ENCODE measurements at places on chromosomes 5 and 9.

DNA sequence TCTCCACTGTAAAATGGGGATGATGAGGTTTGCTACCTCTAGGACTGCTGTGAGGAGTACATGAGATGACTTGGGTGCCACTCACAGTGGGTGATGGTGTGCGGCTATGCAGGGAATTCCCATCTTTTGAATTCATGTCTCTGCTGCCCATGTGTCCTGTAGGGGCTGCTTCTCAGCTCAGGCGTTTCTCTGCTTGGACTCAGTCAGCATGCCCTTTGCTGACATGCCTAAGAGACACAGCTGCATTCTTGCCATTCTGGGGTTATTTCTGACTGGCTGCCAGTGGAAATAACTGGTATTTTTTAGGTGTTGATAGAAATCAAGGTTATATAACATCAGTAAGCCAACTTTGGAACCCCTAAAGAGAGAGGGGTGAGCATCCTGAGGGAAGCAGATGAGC lies 24.3 kb upstream of the XPA start:
- H3K4me1 ChIP-seq: peaks cover 2% of the 10 kb centered on the region
- no peaks in the 10 kb centered on the region for H3K36me3 ChIP-seq
- H3K4me3 ChIP-seq: no peak overlapping the region
- H3K27me3 ChIP-seq: peaks cover 32% of the 10 kb centered on the region
- no peak for DNase-seq

DNA sequence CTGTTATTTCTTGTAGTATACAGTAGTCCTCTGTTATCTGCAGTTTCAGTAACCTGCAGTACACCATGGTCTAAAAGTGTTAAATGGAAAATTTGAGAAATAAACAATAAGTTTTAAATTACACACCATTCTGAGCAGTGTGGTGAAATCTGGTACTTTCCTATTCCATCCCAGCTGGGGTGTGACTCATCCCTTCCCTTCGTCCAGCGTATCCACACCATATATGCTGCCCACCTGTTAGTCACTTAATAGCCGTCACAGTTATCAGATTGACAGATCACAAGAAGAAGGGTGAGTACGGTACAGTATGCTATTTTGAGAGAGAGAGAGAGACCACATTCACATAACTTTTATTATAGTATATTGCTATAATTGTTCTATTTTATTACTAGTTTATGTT lies 28.9 kb downstream of the FAM151B start:
- no peak overlapping the region for H3K4me3 ChIP-seq
- peaks cover 5% of the 10 kb centered on the region for H3K27me3 ChIP-seq
- H3K27ac ChIP-seq: no peak overlapping the region
- no peak for DNase-seq
- no peaks in the 10 kb centered on the region for H3K36me3 ChIP-seq

GRCh38 chr9:17401858-17402257 lies 177.0 kb upstream of the SH3GL2 start:
- H3K36me3 ChIP-seq: no peaks in the 10 kb centered on the region
- H3K4me1 ChIP-seq: no peaks in the 10 kb centered on the region
- no peak overlapping the region for H3K27ac ChIP-seq
- no peak for DNase-seq
- H3K4me3 ChIP-seq: no peak overlapping the region

DNA sequence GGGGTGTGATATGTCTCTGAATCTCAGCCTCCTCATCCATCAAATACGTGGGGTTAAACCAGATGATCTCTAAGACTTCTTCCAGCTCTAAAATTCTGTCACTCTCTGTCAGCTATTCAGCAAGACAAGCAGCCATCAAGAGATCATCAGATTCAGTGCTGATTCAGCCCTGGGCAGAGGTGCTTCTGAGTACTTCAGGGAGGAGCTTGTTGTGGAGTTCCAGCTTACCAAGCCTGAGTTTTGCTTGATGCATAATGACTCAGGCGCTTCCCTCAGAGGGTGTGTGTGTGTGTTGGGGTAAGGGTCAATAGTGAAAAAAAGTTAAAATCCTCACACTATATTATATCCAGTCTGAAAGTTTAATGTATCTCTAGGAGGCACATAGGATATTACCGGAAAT lies 29.6 kb upstream of the TAF1L start:
- no peak overlapping the region for H3K27ac ChIP-seq
- no peaks in the 10 kb centered on the region for H3K4me1 ChIP-seq
- no peak for DNase-seq
- peaks cover 2% of the 10 kb centered on the region for H3K27me3 ChIP-seq
- no peaks in the 10 kb centered on the region for H3K36me3 ChIP-seq

All from activated naive CD8-positive, alpha-beta T cell treated with anti-CD3 and anti-CD28 coated beads, Interleukin-2, amount 10 ng/mL, durations not matched to agents 7 days and 5 days (primary cell).